ENCODE measurements at places on chromosomes 2 and 18. TPM values are rescaled to one million over a fixed set of nuclear protein-coding genes. Genes with fewer than 3 reads are reported as not detected.
A peak's percentile ranks its signal among the peaks of the same experiment; 100 is the strongest.

GRCh38 chr2:217279140-217279539 is 419.3 kb upstream of the TNP1 start:
- H3K27ac ChIP-seq: no peak overlapping the region
- no peaks in the 10 kb centered on the region for H3K36me3 ChIP-seq

DNA sequence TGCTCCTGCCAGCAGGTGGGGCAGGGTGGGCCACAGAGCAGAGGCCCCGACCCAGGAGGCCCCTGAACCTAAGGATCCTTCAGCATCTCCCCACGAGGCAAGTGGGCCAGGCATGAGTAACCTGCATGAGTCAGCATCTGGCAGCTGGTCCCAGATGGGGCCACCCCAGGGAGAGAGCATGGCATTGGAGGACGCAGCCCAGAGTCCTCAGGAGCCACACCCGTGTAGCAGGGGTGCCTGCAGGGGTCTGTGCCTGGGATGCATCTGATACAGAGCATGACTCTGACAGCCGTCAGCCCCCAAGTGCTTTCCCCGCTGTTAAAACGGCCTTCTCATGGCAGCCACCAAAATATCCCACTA is 185.6 kb upstream of the SALL3 start:
- H3K36me3 ChIP-seq: no peaks in the 10 kb centered on the region
- H3K27ac ChIP-seq: no peak overlapping the region
- H3K4me3 ChIP-seq: no peak overlapping the region
- no peaks in the 10 kb centered on the region for H3K4me1 ChIP-seq
- H3K27me3 ChIP-seq: no peaks in the 10 kb centered on the region

DNA sequence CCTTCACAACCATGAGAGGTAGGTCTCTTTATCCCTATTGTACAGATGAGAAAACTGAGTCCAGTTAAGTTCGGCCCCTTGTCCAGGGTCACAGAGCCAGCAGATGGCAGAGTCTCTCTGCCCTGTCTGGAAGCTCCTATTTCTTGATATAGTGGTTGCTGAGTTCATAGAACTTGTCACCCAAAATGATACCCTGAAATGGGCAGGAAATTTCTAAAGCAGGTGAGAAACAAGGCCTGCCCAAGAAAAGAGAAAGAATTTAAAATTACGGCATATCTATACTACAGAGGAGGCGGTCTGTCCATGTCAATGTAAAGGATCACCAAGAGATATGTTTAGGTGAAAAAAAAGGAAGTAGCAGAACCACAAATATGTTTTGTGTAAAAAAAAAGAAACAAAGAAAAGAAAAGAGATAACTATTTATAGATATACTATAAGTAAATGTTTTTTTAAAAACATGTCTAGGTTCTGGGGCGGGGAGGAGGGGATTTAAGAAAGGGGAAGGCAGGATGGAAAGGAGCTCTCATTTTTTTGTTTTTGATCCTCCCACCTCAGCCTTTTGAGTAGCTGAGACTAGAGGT is 39.8 kb downstream of the MYO7B start:
- H3K4me1 ChIP-seq: no peaks in the 10 kb centered on the region
- H3K27ac ChIP-seq: no peak overlapping the region
- no peaks in the 10 kb centered on the region for H3K36me3 ChIP-seq
- peaks cover 6% of the 10 kb centered on the region for H3K27me3 ChIP-seq
- DNase-seq: no peak
- no peak overlapping the region for H3K4me3 ChIP-seq

DNA sequence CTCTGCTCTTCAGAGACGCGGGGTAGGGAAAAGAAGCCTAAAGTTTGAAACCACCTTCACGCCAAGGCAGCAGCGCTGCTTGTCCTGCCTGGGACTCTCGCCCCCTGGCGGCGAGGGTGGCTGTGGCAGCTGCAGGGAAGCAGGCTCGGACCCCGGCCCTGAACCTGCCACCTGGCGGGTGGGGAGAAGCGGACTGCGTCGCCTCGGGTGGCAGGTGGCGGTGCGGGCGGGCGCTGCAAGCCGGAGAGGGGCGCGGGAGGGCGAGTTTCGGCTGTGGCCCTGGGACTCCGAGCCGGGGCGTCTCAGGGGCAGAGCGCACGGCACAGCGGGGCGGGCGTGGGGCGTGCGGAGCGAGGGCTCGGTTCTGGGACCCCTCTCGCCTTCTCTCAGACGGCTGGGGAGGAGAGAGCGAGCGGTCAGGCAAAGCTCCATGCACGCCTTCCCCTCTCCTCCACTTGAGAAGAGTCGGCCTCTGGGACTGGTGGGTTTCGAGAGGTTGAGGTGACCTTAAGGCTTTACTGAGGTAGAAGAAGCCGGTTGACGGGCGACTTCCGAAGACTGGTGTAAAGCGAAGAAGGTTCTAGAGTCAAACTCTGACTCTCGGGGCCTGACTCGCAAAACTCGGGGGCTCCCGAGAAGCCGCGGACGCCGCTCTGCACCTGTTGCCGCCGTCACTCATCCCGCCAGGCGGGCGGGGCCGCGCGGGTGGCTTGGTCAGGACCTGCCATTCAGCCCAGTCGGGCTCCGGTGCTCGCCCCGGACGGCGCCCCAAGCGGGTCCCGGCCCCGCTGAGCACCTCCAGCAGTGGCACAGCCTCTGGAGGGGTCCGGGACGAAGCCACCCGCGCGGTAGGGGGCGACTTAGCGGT is 1.1 kb upstream of the BOLL start:
- peaks cover 3% of the 10 kb centered on the region for H3K27me3 ChIP-seq
- peak; percentile 77 for DNase-seq
- peaks cover 2% of the 10 kb centered on the region for H3K4me1 ChIP-seq

Gene RSAD2
- total RNA-seq: 7.9 TPM

Gene MFSD2B
- not detected for total RNA-seq

- H3K27ac ChIP-seq: no peak overlapping the region
- peaks cover 4% of the 10 kb centered on the region for H3K27me3 ChIP-seq
- no peak for DNase-seq
- H3K4me1 ChIP-seq: peaks cover 35% of the 10 kb centered on the region
- H3K4me3 ChIP-seq: no peak overlapping the region
Measured at GRCh38 chr2:38265461-38265860, 111.6 kb downstream of the ATL2 start.

- H3K4me3 ChIP-seq: no peak overlapping the region
- no peaks in the 10 kb centered on the region for H3K27me3 ChIP-seq
- no peaks in the 10 kb centered on the region for H3K36me3 ChIP-seq
- H3K4me1 ChIP-seq: no peaks in the 10 kb centered on the region
Measured at GRCh38 chr18:56374007-56374655, 264.3 kb downstream of the TXNL1 start.

DNA sequence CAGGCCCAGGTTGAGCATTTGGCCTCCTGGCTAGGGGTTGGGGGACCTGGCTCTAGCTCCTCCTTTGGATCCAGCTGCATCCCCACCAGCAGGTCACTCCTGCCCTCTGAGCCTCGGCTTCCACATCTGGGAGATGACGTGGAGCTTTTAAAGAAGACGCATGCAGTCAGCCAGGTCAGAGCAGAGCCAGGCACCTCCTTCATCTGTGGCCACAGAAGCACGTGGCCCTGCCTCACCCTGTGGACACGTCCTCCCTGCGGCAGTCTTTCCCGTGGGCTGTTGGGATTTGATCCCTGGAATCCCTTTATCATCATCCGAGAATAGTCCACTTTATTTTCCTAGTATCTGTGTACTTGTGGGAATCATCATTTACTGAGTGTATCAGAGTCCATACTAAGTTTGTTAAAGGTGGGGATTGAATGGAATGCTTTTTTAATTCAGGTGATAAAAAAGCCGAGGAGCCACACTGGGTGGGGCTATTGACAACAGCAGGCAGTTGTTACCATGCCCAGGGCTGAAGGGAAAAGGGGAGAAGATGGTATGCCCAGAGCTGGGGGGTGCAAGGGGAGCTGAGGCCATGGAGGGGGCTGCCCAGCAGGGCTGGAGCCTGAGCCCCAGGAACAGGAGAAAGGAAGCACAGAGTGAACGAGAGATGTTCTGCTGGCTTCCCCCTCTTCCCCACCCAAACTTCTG is 170.1 kb downstream of the LAMA1 start:
- H3K27me3 ChIP-seq: no peaks in the 10 kb centered on the region
- H3K4me3 ChIP-seq: no peak overlapping the region
- H3K36me3 ChIP-seq: no peaks in the 10 kb centered on the region
- H3K4me1 ChIP-seq: no peaks in the 10 kb centered on the region
- no peak for DNase-seq

- H3K36me3 ChIP-seq: peaks cover 25% of the 10 kb centered on the region
- H3K27me3 ChIP-seq: peaks cover 8% of the 10 kb centered on the region
- DNase-seq: no peak
- H3K4me3 ChIP-seq: no peak overlapping the region
- H3K27ac ChIP-seq: peak overlapping the region; percentile 25
Measured at GRCh38 chr2:238169708-238170251, 11.0 kb downstream of the ERFE start.

GRCh38 chr18:27879540-27879939 is 297.4 kb downstream of the CDH2 start:
- no peaks in the 10 kb centered on the region for H3K27me3 ChIP-seq
- H3K4me1 ChIP-seq: no peaks in the 10 kb centered on the region
- no peak for DNase-seq
- no peaks in the 10 kb centered on the region for H3K36me3 ChIP-seq
- no peak overlapping the region for H3K4me3 ChIP-seq
- H3K27ac ChIP-seq: no peak overlapping the region

DNA sequence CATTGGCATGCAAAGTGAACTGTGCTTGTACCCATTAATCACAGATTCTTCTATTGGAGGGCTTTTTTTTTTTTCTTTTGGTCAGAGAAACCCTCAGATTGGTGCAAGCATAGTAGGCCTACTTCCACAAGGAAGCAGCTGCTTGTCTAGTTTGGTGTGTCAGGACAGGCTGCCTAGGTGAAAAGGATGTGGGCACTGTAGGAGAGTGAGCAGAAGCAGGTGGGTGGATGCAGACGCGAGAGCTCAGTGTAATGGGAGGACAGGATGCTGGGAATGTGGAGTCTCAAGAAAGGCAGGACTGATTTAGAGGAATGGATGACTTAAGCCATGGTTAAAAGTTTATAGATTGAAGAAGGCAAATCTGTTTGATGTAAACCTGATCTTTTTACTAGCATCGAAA is 3.1 kb downstream of the ELP2 start:
- H3K27me3 ChIP-seq: no peaks in the 10 kb centered on the region
- no peak overlapping the region for H3K4me3 ChIP-seq
- H3K27ac ChIP-seq: no peak overlapping the region
- DNase-seq: no peak

- H3K4me1 ChIP-seq: no peaks in the 10 kb centered on the region
- no peak overlapping the region for H3K27ac ChIP-seq
- H3K27me3 ChIP-seq: no peaks in the 10 kb centered on the region
- DNase-seq: no peak
- peaks cover 3% of the 10 kb centered on the region for H3K36me3 ChIP-seq
Measured at GRCh38 chr18:57744211-57744694, 58.9 kb downstream of the ATP8B1 start.

- H3K36me3 ChIP-seq: no peaks in the 10 kb centered on the region
- no peak for DNase-seq
- H3K27ac ChIP-seq: no peak overlapping the region
- peaks cover 5% of the 10 kb centered on the region for H3K27me3 ChIP-seq
Measured at GRCh38 chr2:65404988-65405697, 27.3 kb downstream of the SPRED2 start.

GRCh38 chr2:28674062-28674712 is 77.4 kb upstream of the PPP1CB start:
- H3K36me3 ChIP-seq: peaks cover 1% of the 10 kb centered on the region
- peaks cover 10% of the 10 kb centered on the region for H3K4me1 ChIP-seq
- no peak for DNase-seq

Gene LIMS3
- 3.3 TPM for total RNA-seq

- no peak overlapping the region for H3K27ac ChIP-seq
- H3K27me3 ChIP-seq: peaks cover 6% of the 10 kb centered on the region
- H3K4me1 ChIP-seq: no peaks in the 10 kb centered on the region
- H3K4me3 ChIP-seq: no peak overlapping the region
- H3K36me3 ChIP-seq: no peaks in the 10 kb centered on the region
- DNase-seq: no peak
Measured at GRCh38 chr18:11761553-11761952, 72.5 kb downstream of the GNAL start.

GRCh38 chr2:26927221-26927620 is 43.2 kb upstream of the MAPRE3 start:
- DNase-seq: no peak
- no peak overlapping the region for H3K27ac ChIP-seq
- no peak overlapping the region for H3K4me3 ChIP-seq
- H3K27me3 ChIP-seq: peaks cover 11% of the 10 kb centered on the region
- H3K36me3 ChIP-seq: no peaks in the 10 kb centered on the region

DNA sequence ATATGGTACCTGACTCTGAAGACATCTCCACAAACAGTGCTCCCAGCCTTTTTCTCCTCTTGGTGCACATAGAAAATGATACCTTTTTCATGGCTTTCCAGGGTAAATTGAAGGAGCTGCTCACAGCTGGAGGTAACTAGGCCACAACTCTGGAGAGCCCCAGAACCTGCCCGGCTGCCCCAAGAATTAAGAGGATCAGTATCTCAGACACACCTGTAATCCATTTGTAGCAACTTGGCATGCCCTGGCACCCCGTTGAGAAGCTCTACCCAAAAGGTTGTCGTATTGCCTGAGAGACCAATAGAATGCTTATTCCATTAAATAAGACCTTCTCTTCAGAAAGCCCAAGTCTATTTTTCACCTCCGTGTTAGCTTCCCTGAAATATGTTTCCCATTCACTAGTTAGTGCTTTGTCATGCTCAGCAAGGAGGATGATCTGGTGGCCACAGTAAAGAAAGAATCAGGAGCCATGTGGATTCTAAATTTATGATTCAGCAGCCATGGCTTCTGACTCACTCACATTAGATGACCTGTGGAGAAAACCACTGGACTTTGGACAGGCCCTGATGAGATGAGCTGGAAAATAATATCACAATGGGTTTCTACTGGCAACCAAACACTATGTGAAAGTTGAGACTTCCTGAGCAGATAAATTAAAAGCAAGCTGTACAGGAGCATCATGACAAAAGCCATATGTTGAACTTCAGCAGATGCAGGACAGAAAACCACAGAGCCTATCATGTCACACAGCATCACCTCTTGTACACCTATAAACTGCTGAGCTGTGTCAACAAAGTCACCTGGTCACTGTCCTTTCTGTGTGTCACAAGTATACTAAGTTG is 253.3 kb upstream of the OSR1 start:
- no peak overlapping the region for H3K27ac ChIP-seq
- DNase-seq: no peak
- H3K4me3 ChIP-seq: no peak overlapping the region

Gene TMEM127
- total RNA-seq: 19.3 TPM

Gene MEX3C
- total RNA-seq: 56.6 TPM

Gene AGXT
- not detected for total RNA-seq

- peak overlapping the region; percentile 43 for H3K27ac ChIP-seq
- H3K27me3 ChIP-seq: no peaks in the 10 kb centered on the region
- H3K4me1 ChIP-seq: peaks cover 19% of the 10 kb centered on the region
- peak overlapping the region; percentile 77 for H3K4me3 ChIP-seq
- no peak for DNase-seq
Measured at GRCh38 chr2:190343089-190343535, 277 bp upstream of the INPP1 start.

DNA sequence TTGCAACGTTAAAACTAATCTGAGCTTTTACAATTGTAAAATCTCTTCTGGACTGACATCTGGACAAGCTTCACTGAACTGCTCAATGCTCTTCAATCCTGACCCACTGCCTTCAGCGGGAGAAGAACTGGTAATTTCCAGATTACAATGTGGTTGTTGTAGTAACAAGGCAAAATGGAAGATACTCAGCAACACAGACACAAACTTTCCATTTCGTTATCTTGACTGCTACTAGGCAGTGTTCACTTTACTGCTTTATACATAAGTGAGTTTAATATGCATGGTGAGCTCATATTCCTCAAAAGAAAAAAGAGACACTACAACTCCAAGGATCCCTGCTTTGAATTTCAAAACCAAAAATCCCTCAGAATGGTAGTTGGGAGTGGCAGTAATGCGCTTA is 51.9 kb downstream of the GRB14 start:
- H3K27ac ChIP-seq: no peak overlapping the region
- no peak for DNase-seq
- no peaks in the 10 kb centered on the region for H3K27me3 ChIP-seq

Data from activated CD4-positive, alpha-beta memory T cell treated with anti-CD3 and anti-CD28 coated beads for 36 hours (primary cell).